ENCODE measurements at places on chromosomes 13 and 19.

DNA sequence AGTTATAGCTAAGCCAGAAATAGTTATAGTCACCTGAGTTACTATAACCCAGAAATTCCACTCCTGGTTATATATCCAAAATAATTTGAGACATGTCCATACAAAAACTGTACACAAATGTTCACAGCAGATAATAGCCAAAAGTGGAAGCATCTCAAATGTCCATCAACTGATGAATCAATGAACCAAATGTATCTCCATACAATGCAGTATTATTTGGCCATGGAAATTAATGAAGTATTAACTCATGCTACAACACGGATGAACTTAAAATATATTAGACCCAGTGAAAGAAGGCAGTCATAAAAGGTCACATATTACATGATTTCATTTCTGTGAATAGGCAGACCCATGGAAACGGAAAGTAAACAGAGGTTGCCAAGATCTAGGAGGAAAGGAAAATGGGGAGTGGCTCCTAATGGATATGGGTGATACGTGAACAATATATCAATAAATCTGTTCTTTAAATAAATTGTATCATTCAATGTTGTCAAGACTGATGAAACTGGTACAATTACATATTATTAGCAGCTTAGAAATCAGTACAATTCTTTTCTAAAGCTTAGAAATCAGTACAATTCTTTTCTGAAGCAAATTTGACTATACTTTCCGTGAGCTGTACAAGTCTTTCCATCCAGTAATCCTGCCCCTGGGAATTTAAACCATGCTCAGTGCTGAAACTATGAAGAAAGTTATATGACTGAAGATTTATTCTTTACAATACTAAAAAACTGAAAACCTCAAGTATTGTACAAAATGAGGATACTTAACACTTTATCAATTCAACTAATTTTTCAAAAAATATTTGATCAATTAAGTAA lies 47.0 kb upstream of the DIAPH3 start:
- no peak for DNase-seq

DNA sequence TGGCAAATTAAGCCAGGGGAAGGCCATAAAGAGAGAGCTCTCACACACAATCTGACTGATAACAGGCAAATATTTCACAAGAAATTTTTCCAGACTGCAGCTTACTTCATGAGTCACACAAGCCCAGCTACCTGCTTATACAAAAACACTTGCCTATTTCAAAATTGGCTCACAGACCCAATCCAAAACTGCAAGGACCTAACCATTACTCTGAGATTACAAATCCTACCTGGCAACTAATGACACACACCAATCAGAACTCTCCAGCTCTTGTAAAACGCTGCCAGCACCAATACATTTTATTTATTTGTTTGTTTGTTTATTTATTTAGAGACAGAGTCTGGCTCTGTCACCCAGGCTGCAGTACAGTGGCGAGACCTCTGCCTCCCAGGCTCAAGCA lies 18.1 kb upstream of the ZFP82 start:
- no peak for DNase-seq

GRCh38 chr19:15371119-15371518 lies 8.5 kb downstream of the AKAP8 start:
- no peak for DNase-seq

GRCh38 chr19:6693681-6694080 lies 23.7 kb upstream of the TNFSF14 start:
- DNase-seq = no peak

GRCh38 chr19:43505941-43506340 lies 1.4 kb upstream of the PHLDB3 start:
- DNase-seq = no peak

Data from CD4-positive, alpha-beta T cell treated with Interleukin-1 beta for 1 hour (primary cell).